Left ventricle myocardium inferior (tissue), 1 donor: ENCODE measurements at places on chromosomes 3 and 15. TPM values are rescaled to one million over a fixed set of nuclear protein-coding genes. Genes with fewer than 3 reads are reported as not detected.

- DNase-seq, result no peak
Observed at GRCh38 chr15:70234256-70234905, 136.7 kb upstream of the TLE3 start.

- no peak for DNase-seq
Observed at GRCh38 chr15:50487287-50487686, 59.2 kb downstream of the USP50 start.

GRCh38 chr15:92606126-92606835 lies 49.3 kb downstream of the FAM174B start:
- DNase-seq, result no peak

Gene MYO1E
- total RNA-seq, result 23.6 TPM
